Stimulated activated memory B cell treated with anti-CD40 and anti-IgM and Interleukin-4, amounts not matched to agents 10 μg/mL and 1 μg/mL and 100 μg/mL, for 72 hours (primary cell): ENCODE measurements at places on chromosomes 4 and X.

GRCh38 chr4:149248191-149248764 lies 567.4 kb downstream of the IQCM start:
- H3K4me1 ChIP-seq = no peaks in the 10 kb centered on the region
- H3K27ac ChIP-seq = no peak overlapping the region
- no peak for ATAC-seq
- H3K36me3 ChIP-seq = no peaks in the 10 kb centered on the region

- peaks cover 50% of the 10 kb centered on the region for H3K36me3 ChIP-seq
- H3K4me1 ChIP-seq = peaks cover 18% of the 10 kb centered on the region
- H3K4me3 ChIP-seq = no peak overlapping the region
- no peaks in the 10 kb centered on the region for H3K27me3 ChIP-seq
- peak overlapping the region; percentile 17 for H3K27ac ChIP-seq
Measured at GRCh38 chr4:1209821-1210220, 37.4 kb upstream of the SPON2 start.

GRCh38 chr4:36348403-36348938 lies 67.1 kb downstream of the DTHD1 start:
- H3K4me3 ChIP-seq = peak overlapping the region; percentile 41
- no peaks in the 10 kb centered on the region for H3K36me3 ChIP-seq
- ATAC-seq = peak; percentile 95

GRCh38 chr4:55078987-55079386 lies 46.4 kb downstream of the KDR start:
- no peak overlapping the region for H3K4me3 ChIP-seq
- H3K4me1 ChIP-seq = no peaks in the 10 kb centered on the region
- H3K27ac ChIP-seq = no peak overlapping the region
- H3K36me3 ChIP-seq = no peaks in the 10 kb centered on the region

GRCh38 chr4:150033081-150033480 lies 45.2 kb upstream of the DCLK2 start:
- H3K36me3 ChIP-seq = no peaks in the 10 kb centered on the region
- ATAC-seq = no peak
- peaks cover 9% of the 10 kb centered on the region for H3K27me3 ChIP-seq
- H3K4me3 ChIP-seq = no peak overlapping the region

DNA sequence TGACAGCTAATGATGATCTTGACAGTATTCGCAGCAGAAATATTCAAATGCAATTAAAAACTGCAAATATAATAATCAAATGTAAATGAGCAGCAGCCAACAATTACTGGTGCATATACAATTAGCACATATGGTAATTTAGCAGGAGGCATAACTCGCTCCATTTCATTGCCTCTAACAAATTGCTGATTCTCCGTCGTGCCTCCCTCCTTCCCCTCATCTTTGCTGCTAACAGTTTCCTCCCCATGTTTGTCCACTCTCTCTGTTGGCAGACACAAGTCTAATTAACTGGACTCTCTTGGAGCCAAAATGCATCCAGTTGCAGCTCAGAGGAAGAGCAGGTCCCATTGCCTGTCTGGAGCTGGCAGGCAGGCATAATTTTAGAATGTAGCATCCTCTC lies 210.6 kb downstream of the STK32B start:
- H3K36me3 ChIP-seq = no peaks in the 10 kb centered on the region
- no peak overlapping the region for H3K27ac ChIP-seq
- no peak for ATAC-seq
- H3K27me3 ChIP-seq = no peaks in the 10 kb centered on the region
- no peak overlapping the region for H3K4me3 ChIP-seq

GRCh38 chr4:169412046-169412445 lies 141.3 kb upstream of the SH3RF1 start:
- no peaks in the 10 kb centered on the region for H3K36me3 ChIP-seq
- H3K27me3 ChIP-seq = no peaks in the 10 kb centered on the region
- peaks cover 10% of the 10 kb centered on the region for H3K4me1 ChIP-seq
- ATAC-seq = no peak

DNA sequence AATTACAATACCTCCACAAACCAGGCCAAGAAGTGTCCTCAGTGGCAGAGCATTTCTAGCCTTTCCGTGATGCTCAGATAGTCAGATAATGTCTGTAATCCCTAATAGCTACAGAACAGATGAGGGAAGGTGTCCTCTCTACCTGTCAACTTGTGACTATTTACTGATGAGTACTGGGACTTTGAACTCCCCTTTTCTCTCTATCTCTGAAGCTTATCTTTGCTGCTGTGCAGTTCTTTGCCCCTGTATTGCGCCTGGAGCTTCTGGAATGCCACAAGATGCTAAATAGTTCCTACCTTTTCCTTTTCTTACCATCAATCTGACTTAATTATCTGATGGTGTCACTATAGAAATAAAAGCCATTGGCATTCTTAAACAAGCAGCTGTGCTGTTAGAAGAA lies 30.5 kb downstream of the FGF2 start:
- no peak overlapping the region for H3K4me3 ChIP-seq
- no peaks in the 10 kb centered on the region for H3K4me1 ChIP-seq
- H3K27ac ChIP-seq = no peak overlapping the region
- H3K36me3 ChIP-seq = no peaks in the 10 kb centered on the region
- peaks cover 31% of the 10 kb centered on the region for H3K27me3 ChIP-seq
- ATAC-seq = no peak

DNA sequence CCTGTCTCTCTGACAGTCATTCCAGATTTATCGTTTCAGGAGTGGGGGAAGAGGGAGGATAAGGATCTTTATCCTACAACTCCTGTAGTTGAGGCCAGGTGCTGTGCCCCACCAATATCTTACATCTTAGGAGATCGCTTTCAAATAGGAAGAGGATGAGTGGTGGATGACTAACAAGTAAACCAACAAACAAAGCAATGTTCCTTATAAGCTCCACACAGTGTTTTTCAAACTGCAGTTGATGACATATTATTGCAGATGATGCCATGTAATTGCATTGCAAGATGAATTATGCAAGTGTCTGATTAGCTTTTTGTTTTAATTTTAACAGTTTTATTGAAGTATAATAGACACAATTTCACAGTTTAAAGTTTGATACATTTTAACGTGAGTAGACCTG lies 35.8 kb upstream of the TMEM164 start:
- H3K36me3 ChIP-seq = no peaks in the 10 kb centered on the region
- no peaks in the 10 kb centered on the region for H3K4me1 ChIP-seq
- H3K27ac ChIP-seq = no peak overlapping the region
- H3K27me3 ChIP-seq = no peaks in the 10 kb centered on the region
- H3K4me3 ChIP-seq = no peak overlapping the region

DNA sequence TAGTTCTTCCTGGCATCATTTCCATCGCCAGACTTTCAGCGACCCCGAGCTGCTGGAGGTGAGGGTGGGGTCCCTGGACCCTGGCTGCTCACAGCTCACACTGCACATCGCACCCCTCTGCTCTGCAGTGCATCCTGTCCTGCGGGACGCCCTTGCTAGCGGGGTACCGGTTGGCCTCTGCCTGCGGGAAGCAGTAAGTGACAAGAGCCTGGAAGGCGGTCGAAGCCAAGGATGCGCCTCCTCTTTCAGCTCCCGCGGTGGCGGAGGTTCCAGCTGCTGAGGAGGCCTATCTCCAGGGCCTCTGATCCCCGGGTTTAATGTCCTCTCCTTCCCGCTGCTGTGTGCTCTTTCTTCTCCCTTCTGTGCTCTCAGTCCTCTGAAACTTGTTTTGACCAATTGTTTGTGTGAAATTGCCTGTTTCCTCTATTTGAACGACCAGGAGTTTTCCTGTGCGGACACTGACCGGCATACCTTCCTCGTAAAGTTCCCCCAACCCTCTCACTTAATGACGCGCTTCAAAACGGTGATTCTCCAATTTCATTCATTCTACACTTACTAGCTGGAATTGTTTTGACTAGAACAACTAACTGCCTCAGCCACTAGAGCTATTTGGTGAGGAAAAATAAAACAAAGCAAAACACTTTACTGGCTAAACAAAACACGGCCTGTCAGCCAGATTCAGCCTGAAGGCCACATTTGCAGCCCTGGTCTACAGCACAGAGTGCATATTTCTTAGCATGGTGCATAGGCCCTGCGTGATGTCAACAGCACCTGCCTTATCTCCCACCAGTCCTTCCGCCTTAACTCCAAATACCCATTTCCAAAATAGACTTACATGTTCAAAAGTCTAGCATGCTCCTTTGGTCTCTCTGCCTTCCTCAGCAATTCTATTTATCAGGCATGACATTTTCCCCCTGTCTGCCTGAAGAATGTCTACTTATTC lies 28.0 kb downstream of the MGAT4D start:
- no peaks in the 10 kb centered on the region for H3K4me1 ChIP-seq
- peaks cover 44% of the 10 kb centered on the region for H3K27me3 ChIP-seq
- no peaks in the 10 kb centered on the region for H3K36me3 ChIP-seq
- no peak for ATAC-seq

- H3K4me3 ChIP-seq = no peak overlapping the region
- no peak overlapping the region for H3K27ac ChIP-seq
Measured at GRCh38 chr4:52701207-52701606, 42.1 kb upstream of the USP46 start.

DNA sequence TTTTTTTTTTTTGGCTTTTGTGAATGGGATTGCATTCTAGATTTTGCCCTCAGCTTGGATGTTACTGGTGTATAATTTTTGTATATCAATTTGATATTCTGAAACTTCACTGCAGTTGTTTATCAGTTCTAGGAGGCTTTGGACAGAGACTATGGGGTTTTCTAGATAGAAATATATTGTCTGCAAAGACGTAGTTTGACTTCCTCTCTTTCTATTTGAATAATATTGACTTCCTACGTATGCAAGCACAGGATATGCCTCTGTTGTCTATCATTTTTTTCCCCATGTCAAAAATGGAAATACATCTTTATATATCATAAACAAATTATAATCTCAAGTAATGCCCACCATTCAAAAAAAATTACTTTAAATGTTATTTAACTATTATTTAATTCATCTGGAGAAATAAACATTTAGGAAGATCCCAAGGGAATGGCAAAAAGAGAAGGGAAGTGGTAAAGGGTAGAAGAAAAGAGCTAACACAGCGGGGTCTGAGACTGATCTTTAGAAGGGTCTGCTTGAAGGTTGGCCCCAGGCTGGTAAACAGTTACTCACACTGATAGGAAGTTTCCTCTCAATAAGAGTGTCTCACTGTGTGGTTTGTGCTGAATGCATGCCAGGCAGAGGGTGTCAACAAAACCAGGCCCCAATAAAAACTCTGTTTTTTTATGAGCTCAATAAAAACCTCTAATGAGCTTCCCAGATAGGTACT lies 35.7 kb downstream of the ZNF518B start:
- no peak overlapping the region for H3K27ac ChIP-seq
- peaks cover 37% of the 10 kb centered on the region for H3K4me1 ChIP-seq
- H3K27me3 ChIP-seq = no peaks in the 10 kb centered on the region
- H3K36me3 ChIP-seq = peaks cover 13% of the 10 kb centered on the region
- ATAC-seq = peak; percentile 64

- H3K27ac ChIP-seq = no peak overlapping the region
- H3K4me3 ChIP-seq = no peak overlapping the region
- peaks cover 2% of the 10 kb centered on the region for H3K4me1 ChIP-seq
- no peaks in the 10 kb centered on the region for H3K36me3 ChIP-seq
- peaks cover 10% of the 10 kb centered on the region for H3K27me3 ChIP-seq
- ATAC-seq = no peak
Measured at GRCh38 chr4:38189445-38189844, 229.2 kb downstream of the PTTG2 start.

DNA sequence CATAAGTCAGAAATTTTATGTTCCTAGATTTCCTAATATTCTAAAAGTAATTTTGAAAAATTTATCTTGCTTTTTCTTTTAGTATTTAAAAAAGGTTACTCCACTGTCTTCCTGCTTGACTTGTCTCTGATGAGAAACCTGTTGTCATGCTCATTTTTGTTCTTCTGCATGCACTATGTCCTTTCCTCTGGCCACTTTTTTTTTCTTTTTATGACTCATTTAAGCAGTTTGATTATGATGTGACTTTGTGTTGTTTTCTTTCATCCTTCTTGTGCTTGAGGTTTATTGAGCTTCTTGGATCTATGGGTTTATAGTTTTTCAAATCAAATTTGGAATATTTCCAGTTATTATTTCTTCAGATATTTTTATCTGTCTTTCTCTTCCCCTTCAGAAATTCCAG lies 12.0 kb upstream of the UFSP2 start:
- no peaks in the 10 kb centered on the region for H3K4me1 ChIP-seq
- H3K36me3 ChIP-seq = no peaks in the 10 kb centered on the region
- H3K27ac ChIP-seq = no peak overlapping the region
- no peaks in the 10 kb centered on the region for H3K27me3 ChIP-seq
- no peak for ATAC-seq

DNA sequence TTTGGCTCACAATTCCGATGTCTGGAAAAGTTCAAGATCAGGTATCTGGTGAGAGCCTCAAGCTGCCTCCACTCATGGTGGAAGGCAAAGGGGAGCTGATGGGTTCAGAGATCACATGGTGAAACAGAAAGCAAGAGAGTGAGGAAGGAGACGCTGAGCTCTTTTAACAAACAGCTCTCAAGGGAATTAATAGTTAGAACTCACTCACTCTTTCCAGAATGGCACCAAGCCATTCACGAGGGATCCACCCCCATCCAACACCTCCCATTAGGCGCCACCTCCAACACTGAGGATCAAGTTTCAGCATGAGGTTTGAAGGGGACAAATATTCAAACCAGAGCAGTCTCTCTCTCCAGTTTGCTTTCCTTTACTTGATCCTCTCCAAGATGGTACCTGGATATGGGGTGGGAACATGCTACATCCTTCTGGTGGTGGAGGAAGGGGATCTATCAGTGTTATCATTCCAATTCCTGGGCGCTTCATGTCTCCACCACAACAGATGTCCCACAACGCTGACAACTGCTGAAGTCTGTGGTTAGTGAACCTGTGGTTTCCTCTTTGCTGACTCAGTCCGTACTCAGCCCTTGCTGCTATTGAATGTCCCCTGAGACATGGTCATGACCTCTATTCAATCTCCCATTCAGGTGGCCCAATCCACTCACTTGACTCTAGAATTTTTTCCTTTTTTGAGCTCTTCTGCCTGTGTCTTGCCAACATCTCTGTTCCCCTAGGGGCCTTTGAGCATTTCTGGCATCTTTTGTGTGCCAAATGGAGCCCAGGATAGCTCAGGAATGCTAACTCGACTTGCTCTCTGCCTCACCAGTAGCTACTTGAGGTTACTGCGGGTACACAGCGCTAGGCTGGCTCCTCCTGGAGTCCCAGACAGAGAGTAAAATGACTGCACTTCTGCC lies 395.2 kb downstream of the MID1IP1 start:
- ATAC-seq = peak; percentile 98
- H3K4me1 ChIP-seq = peaks cover 16% of the 10 kb centered on the region
- H3K36me3 ChIP-seq = no peaks in the 10 kb centered on the region
- H3K4me3 ChIP-seq = peak overlapping the region; percentile 39

- H3K4me1 ChIP-seq = no peaks in the 10 kb centered on the region
- H3K27me3 ChIP-seq = no peaks in the 10 kb centered on the region
- H3K4me3 ChIP-seq = no peak overlapping the region
Measured at GRCh38 chr4:92249541-92249940, 54.2 kb upstream of the GRID2 start.

DNA sequence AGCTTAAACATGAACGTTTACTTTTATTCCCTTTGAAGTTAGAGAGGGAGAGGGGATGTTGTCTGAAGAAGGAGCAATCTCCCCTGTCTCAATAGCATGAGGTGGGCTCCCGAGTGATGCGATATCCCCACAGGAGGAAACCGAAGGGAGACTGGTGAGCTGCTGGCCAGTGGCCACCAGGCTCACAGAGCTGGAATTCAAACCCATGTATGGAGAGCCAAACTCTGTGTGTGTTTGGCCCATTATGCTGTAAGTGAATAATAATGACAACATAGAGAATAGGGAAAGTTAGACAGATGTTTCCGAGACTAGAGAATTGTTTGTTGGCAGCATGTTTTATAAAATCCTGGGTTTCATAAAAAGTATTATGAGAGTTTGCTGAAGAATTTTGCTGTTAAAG lies 66.1 kb upstream of the CLNK start:
- no peak for ATAC-seq
- H3K27me3 ChIP-seq = no peaks in the 10 kb centered on the region
- no peak overlapping the region for H3K27ac ChIP-seq
- H3K4me3 ChIP-seq = no peak overlapping the region

- no peaks in the 10 kb centered on the region for H3K4me1 ChIP-seq
Measured at GRCh38 chrX:137852502-137852901, 286.6 kb downstream of the ZIC3 start.

GRCh38 chrX:29419774-29420553 lies 795.4 kb upstream of the MAGEB2 start:
- H3K4me1 ChIP-seq = no peaks in the 10 kb centered on the region
- H3K27ac ChIP-seq = no peak overlapping the region
